BJ (cell line): ENCODE measurements at places on chromosomes 5 and 9.

GRCh38 chr5:116038817-116039216, 6.5 kb downstream of the ARL14EPL start:
- DNase-seq, result no peak

DNA sequence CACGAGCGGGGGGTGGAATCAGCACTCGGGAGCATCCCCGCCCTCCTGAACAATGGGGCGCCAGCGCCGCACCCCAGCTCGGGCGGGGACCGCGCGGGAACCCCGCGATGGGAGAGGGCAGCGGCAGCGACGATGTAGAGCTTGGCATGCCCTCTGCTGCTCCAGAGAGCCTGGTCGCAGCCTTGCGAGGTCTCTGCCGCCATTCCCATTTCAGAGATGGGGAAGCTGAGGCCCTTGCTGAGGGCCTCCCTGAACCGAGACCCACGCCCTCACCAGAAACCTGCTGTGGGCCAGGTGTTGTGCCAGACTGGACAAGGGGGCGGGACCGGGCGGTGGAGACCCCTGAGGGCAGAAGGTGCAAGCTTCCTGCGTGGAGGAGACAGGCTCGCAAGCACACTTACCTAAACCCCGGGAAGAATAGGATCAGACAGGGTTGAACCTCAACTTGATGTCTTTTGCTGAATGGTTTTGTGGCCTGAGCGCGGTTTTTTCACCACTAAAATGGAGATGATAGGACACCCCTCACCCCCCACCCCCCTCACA, 647 bp upstream of the MEGF9 start:
- DNase-seq, result no peak

DNA sequence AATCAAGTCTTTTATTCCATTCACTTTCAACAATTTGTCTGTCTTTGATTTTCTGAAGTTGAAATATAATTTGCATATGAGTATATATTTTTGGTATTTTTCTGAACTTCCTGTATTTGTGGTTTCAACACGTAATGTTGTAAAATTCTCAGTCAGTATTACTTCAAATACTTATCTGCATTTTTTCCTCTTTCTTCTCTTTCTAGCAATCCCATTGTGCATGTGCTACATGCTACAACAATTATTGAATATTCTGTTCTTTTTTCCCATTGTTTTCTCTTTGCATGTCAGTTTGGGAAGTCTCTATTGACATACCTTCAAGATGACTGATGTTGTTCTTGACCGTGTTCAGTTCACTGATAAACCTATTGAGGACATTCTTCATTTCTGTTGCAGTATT, 5.6 kb upstream of the ANKRD18A start:
- no peak for DNase-seq

- no peak for DNase-seq
Measured at GRCh38 chr5:124044613-124045012, 532.6 kb downstream of the CSNK1G3 start.

GRCh38 chr5:110070836-110071235, 381.1 kb downstream of the MAN2A1 start:
- no peak for DNase-seq

- no peak for DNase-seq
Measured at GRCh38 chr9:130570208-130570607, 9.2 kb upstream of the FUBP3 start.

- no peak for DNase-seq
Measured at GRCh38 chr9:130159915-130160670, 12.1 kb upstream of the NCS1 start.

- no peak for DNase-seq
Measured at GRCh38 chr5:145969714-145970092, 33.3 kb downstream of the SH3RF2 start.

- no peak for DNase-seq
Measured at GRCh38 chr5:39794513-39795210, 369.9 kb upstream of the DAB2 start.

DNA sequence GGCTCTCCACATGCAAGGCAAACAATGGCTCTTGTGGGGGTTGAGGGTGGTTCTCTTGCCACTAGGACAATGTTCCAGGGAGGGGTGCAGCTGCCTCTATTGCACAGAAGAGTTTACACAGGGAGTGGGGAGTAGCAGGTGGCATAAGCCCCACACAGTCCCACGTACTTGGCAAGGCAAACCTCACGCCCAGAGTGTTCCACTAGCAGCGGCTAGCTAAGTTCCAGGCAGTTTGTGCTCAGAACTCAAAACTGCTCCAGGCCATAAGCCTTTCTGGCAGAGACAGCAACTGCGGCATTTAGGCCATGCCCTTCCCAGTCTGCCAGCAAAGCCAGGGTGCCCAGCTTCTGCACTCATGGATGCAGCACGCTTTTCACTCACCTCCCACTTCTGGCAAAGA, 29.0 kb upstream of the BTNL3 start:
- DNase-seq, result no peak

GRCh38 chr5:149857499-149857898, 87.1 kb downstream of the PDE6A start:
- no peak for DNase-seq

DNA sequence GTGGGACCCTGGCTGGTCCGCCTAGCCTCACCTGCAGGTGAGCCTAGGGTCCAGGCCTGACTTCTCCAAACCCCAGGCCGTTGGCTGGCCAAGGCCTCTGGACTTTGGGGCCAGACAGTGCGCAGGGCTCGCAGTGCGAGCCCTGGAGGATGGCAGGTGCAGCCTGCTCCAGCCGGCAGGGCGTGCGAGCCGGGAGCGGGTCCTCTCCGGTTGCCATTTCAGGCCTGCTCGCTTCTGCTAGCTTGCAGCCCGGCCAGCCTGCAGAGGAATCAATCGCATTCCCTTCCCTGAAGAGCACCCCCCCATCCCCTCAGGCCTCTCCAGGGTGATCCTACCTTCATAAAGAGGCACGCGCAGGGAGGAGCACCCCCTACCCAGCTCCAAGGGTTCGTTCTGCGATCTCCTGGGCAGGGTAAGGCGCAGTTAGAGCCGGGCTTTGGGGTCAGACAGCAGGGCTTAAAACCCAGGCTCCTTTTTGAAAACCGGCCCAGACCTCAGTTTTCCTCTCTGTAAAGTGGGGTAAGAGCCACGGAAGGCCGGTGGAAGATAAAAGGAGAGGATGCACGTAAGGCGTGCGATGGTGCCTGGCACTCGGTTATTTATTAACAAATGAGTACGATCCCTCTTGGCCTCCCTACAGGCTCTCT, 6.2 kb downstream of the BARHL1 start:
- DNase-seq, result no peak

- DNase-seq, result no peak
Measured at GRCh38 chr5:64612344-64612961, 77.8 kb upstream of the SHISAL2B start.

- no peak for DNase-seq
Measured at GRCh38 chr5:89297066-89297465, 414.1 kb upstream of the MEF2C start.

DNA sequence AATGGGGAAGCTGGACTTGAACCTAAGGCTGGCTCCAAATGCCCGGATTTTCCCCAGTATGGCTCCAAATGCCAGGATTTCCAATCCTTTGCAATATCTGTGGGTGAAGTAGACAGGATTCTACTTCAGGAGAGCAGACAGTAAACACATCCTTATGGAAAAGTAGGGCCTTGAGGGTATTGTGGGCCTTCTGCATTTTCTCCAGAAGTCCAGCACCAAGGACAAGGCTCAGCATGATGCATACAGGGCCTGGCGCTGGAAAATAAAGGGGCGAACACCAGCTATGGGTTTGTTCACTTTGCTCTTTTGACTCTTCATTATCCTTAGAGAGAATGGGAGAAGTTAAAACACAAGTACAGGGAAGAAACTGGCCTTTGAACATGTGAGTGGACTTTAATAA, 347.5 kb downstream of the SEMA5A start:
- DNase-seq, result no peak
